ENCODE measurements at places on chromosomes 2 and 18.

DNA sequence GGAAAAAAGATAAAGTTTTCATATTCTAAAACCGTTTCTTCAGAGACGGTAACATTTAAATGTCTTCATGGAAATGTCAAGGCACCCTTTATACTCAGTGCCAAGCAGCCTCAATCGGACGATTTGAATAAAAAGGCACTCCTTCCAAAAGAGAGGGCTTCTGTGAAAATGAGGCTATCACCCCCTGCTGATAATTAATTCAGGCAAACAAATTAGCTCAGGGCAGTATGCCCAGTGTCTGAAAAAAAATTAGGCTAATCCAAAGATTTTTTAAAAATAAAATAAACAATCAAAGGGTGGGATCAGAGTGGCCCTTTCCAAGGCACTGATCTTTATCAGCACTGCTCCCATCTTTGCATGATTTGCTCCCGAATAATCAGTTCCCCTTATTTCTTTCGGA, 151.0 kb upstream of the PID1 start:
- no peak for DNase-seq

DNA sequence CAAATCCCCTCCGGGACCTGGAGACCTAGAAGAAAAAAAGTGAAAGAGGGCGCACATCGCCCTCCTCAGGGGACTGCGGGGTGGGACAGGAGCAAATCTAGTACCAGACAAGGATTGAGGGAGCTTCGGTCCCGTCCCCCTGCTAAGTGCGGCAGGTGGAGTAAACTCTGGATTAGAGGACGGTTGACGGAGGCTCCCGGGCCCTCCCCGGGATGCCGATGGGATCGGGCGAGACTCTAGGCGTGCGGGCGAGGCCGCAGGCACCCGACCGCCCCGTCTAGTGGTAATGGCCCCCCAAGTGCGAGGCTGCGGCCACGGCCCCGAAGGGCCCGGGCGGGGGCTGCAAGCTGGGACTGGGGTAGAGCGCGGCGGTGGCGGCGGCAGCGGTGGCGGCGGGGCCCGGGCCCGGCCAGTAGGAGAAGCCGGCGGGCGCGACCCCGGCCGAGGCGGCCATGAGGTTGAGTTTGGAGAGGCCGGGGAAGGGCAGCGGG, 3.5 kb downstream of the FEV start:
- DNase-seq, result no peak

- DNase-seq, result no peak
These were observed 687.4 kb upstream of the ID2 start for GRCh38 chr2:7994397-7994951.

GRCh38 chr2:49175831-49176230, 21.5 kb upstream of the FSHR start:
- DNase-seq, result no peak

DNA sequence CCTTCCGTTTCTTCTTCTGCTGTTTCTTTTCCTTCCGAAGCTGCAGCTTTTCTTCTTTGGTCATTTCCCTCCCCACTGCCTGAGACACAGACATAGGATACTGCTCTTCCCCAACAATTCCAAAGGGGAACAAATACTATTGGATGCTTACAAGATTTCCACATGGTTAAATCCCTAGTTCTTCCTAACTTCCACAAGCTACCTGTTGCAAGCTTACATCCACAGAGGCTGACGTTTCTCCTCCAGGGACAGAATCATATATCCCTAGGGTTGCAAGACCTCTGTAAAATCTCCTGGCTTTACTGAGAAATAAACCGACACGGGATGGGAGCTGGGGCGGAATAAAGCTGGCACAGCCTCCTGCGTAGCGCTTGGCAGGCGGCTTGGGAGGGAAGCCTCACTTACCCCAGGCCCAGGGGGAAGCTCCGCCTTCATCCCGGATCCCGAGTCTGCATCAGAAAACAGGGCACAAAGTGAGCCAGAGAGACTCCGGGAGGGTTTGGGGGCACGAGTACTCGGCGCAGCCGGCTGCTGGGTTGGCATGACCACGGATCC, 590 bp downstream of the EIF2B4 start:
- no peak for DNase-seq

GRCh38 chr2:10889651-10890215, 22.0 kb upstream of the KCNF1 start:
- no peak for DNase-seq

- DNase-seq, result no peak
These were observed 77.5 kb downstream of the FEZ2 start for GRCh38 chr2:36520431-36520830.

DNA sequence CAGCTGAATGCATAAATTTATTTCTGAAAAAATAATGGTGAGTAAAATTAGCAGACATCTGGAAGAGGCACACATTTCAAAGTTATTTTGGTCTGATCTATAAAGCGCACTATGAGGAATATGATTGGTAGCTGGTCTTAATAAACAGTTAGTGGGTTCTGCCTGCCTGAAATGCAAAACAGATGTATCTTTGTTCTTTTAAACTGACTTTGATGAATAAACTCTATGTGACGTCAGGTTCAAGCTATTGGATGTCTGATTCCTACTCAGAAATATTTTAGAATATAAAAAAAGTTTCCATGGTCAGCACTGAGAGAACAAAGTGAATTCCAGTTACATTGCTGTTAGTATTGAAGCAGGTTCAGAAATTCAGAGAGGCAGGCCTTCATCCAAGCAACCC, 136.4 kb downstream of the TPGS2 start:
- DNase-seq, result no peak

DNA sequence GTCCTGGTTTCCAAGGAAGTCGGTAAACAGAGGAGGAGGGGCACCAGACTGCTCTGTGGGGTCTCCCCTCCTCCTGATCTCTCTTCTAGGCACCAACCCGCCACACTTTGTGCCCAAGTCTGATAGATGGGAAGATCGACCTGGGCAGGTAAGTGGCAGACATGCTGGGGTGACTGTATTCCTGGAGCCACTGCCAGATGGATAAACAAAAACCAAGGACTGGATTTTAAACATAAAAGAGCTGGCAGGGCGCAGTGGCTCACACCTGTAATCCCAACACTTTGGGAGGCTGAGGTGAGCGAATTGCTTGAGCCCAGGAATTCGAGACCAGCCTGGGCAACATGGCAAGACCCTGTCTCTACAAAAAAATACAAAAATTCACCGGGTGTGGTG, 181.2 kb downstream of the ANAPC1 start:
- DNase-seq, result no peak

DNA sequence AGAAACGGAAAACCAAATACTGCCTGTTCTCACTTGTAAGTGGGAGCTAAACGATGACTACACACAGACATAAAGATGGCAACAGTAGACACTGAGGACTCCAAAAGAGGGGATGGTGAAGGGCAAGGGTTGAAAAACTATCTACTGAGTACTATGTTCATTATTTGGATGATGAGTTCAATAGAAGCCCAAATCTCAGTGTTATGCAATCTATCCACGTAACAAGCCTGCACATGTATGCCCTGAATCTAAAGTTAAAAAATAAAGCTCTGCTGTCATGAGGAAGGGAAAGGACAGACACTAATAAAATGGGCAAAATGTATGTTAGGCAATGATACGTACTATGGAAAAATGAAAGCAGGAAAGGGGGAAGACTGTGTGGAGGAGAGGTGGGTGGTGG, 376.0 kb downstream of the TGIF1 start:
- DNase-seq, result no peak

DNA sequence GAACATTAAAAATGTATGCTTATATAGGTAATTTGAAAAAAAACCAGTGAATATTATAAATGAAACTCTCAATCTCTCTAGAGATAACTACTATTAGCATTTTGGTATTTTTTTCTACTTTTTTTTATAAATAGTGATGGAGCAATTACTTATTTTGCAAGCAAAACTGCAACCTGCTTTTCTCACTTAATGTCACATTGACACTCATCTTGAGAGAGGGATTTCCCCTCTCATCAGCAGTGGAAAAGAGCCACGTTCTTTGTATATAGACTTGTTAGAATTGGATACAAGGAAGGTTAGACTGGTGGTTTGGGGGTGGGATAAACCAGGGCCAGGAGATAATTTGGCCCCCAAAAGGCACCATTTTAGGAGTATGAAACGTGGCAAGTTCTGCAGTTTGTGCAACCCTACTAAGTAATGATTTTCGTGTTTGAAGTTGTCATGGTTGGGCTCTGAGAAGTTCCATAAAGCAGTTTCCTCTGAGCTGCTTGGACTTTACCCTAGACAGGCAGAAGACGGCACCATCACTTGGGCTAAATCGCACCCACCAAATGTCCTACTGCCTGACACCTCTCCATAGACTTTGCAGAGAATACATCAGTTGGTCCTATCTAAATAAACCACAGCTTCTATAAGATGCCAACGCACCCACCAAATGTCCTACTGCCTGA, 194.0 kb downstream of the ACTR3 start:
- DNase-seq, result no peak

DNA sequence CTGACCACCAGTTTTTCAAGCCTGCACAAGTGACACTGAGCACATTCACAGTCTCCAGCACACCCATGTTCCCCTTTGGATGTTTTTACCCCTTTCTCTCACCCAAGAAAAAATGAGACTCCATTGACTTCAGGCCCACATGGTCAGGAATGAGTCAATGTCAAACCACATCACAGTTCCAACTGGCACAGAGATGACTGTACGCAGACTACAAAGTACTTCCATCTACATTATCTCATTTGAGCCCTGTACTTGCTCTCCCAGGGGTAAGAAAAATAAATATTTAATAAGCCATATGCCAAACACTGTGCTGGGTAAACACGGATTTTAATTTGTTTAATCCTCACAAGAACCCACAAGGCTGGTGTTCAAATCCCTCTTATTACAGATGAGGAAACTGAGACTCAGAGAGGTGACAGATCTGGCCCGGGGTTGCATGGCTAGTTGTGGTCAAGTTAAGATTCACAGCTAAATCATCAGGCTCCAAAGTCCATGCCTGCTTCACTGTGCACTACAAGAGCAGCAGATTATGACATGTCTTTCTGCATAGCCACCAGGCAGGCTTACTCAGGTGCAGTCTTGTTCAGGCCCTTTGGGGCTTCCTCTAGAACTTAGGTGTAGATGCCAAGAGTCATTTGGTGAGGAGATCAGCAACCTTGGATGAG, 106.1 kb downstream of the TXNL1 start:
- DNase-seq, result no peak

DNA sequence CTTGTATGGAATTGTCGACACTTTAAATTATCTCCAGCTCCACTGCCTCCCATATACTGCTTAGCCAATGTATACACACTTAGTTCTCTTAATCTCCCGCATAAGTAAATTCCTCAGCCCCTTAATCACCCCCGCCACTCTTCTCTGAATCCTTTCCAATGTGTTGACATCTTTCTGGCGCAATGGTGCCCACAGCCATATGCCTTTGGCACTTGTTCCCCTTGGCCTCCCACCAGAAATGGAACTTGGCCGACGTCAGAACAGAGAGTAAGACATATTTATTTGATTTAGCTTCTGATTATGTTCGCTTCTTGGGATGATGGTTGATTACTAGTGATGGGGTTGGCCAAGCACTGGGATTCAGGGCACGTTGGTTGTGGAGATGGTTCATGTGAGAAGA, 1089.3 kb upstream of the CELF4 start:
- DNase-seq, result no peak

DNA sequence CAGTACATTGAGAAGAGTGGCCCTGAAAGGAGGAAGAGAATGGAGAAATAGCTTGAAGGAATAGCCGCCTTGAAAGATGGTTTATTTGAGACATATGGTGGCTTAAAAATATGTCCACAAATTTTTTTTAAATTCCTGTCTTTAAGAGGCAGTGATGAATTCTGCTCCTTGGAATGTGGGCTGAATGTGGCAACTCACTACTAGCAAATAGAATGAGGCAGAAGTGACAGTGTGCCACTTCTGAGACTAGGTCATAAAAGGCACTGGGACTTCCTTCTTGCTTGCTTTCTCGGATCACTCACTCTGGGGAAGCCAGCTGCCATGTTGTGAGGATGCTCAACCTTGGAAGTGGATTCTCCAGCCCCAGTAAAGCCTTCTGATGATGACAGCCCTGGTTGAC, 67.0 kb downstream of the FAM161A start:
- DNase-seq, result no peak

- no peak for DNase-seq
These were observed 1418.9 kb downstream of the LRP1B start for GRCh38 chr2:140711867-140712266.

GRCh38 chr2:118672571-118673158, 174.8 kb downstream of the EN1 start:
- no peak for DNase-seq

DNA sequence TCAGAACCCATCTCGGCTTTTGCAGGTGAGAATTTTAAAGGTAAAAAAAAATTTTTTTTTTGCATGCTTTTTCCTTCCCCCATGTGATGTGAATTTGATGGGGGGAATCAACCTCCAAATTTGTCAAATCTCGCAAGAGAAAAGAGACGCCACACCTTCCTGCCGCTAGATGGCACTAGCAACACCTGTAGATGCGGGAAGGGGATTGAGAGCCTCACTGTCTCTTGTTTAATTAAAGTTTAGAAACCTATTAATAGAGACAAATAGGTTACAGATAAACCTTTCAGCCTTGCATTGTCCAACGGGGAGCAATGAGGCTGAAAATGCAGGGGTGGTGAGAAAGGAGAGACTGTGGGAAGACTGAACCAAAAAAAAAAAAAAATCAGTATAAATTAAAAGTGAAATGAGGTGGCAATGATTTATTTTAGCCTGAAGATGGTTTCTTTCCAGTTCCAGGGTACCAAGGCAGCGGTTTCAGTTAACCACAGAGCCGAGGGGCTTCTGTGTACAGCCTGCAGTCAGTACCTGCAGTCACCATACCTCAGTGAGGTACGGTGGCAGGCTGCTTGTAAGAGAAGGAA, 84.6 kb downstream of the NRP2 start:
- peak; percentile 75 for DNase-seq

DNA sequence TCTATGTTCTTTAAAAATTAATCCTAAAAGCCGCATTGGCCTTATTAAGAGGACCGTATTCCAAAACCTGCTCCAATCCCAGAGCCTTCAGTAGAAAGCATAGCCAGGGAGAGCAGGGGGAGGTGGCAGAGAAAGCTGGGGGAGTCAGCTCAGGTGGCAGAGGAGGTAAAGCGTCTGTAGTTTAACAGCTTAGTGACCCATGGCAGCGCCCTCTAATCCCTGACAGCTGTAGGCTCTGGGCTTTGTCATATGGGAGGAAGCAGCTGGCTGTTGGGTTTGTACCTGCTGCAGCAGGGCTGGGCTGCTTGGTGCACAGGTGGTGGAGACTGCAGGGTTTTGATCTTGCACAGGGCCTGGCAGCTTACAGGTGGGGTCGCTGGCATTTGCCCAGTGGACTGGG, 50.6 kb downstream of the THNSL2 start:
- no peak for DNase-seq

GRCh38 chr2:148965623-148966437, 72.7 kb upstream of the LYPD6B start:
- DNase-seq, result no peak

DNA sequence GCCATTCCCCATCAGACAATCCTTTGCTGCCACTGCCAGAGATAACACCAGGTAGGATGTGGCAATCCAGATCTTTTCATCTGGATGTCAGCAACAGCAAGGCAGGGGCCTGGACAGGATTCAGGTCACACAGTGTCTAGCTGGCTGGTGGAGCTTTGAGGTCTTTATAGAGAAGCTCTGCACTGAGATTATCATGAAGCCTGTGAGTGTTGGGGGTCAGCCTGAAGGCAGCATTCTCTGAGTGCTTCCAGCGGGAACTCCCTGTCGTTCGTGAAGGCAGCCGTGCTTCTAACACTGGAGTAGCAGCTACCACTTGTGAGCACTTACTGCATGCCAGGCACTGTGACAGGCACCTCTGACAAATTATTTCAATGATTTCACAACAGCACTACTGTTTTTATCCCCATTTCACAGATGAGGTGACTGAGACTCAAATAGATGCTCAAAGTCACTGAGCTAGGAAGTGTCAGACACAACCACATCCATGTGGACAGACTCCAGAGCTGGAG, 85.7 kb downstream of the SEMA4F start:
- no peak for DNase-seq

GRCh38 chr18:63142594-63143225, 176.9 kb downstream of the BCL2 start:
- DNase-seq, result no peak

All from breast epithelium (tissue), 4 donors.